ENCODE measurements at places on chromosomes 5 and 9. TPM values are rescaled to one million over a fixed set of nuclear protein-coding genes. Genes with fewer than 3 reads are reported as not detected.

DNA sequence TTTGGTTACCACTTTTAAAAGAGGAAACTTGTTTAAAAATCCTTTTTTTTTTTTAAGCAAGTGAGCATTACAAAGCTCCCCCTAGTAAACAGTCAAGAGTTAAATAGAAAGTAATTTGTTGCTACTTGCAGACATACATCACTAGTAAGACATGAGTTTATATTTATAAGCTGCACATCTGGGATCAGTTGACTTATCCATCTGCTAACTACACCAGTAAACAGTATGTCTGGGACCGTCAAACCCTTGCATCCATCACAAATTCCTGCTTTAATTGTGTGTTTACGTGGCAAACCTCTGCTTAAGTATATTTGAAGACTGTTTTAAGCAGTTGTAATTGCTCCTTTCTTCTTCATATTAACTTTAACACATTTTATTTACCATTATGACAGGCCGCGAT is 146.8 kb downstream of the EBF1 start:
- no peak for DNase-seq

The CD180 gene
- total RNA-seq: 2.0 TPM

DNA sequence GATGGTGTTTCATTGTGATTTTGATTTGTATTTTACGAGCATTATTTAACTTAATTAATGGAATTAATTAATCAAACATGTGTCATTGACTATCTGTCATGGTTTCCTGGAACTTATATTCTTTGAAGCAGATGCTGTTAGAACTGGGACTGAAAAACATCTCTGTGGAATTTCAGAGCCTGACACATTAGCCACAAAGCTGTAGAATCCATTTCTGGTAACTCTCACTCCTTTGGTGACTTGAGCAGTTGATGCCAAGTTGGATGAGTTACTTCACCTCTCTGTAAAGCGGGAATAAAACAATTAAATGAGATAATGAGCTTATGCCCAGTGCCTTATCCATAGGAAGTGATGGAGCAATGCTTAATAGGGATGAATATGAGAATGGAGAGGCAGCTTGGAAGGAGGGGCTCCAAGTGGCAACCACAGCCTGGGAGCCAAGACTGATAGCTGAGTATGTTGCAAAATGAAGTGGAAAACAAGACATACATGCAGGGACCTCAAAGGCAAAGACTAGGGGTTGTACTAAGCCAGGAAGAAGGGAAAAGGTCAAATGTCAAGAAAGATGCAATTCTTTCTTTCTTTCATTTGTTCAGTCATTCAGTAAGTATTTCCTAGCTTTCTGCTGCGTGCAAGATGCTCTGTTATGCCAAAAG is 23.1 kb upstream of the ADRA1B start:
- no peak for DNase-seq

The SCAI gene
- 7.7 TPM for total RNA-seq

DNA sequence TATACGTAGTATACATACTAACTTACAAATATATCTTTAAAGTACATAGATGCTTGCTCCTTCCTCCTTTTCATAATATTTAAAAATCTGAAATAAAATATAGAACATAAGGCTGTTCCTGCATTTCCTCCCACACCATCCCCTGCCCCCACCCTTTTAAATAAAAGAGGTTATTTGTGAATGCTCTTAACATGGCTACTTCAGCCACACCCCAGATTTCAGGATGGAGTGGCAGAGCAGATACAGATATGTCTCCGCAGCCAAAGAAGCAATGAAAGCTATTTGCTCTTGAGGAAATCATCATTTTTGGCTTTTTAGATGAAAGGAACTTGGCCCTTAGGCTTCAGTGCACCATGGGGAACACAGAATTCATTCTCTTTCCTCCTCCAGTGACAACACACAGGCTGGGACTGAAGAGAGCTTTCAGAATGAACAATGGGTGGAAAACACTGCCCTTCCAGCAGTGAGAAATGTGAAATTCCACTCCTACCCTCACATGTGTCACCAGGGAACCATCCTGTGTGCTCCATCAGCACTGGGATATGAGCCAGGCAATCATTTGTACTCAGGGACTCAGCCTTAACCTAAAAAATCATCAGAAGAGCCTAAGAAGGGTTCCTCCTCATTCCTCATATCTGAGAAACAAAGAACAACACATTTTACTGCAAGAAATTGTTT is 134.3 kb downstream of the PPP2R2B start:
- no peak for DNase-seq

GRCh38 chr5:5490774-5491347 is 68.4 kb downstream of the ICE1 start:
- DNase-seq: no peak

The RNF14 gene
- 72.0 TPM for total RNA-seq

The FST gene
- total RNA-seq: 1.3 TPM

The CCNO gene
- 1.4 TPM for total RNA-seq

The EMB gene
- total RNA-seq: 6.1 TPM

DNA sequence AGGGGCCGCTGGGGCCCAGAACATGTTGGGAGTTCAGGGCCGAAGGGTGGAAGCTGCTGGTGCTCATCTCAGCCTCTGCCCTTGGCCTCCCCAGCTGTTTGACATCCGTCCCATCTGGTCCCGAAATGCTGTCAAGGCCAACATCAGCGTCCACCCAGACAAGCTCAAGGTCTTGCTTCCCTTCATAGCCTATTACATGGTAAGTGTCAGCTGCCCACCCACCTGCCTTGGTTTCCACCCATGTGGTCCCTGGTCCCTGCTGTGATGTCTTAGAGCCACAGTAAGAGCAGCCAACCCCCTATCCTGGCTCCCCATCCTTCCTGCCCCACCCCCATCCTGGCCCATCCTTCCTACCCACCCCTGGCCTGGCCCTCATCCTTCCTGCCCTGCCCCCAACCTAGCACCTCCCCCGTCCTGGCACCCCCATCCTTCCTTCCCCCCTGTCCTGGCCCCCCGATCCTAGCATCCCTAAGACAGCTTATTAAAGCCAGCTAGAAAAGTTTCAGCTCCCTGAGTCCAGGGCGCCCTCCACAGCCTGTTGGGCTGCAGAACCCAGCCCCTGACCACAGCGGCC is 9.7 kb upstream of the CEL start:
- DNase-seq: no peak

The GMCL2 gene
- not detected for total RNA-seq

GRCh38 chr9:37408933-37409710 is 13.4 kb upstream of the GRHPR start:
- DNase-seq: peak; percentile 47

GRCh38 chr5:72608926-72609325 is 101.7 kb upstream of the ZNF366 start:
- DNase-seq: no peak

DNA sequence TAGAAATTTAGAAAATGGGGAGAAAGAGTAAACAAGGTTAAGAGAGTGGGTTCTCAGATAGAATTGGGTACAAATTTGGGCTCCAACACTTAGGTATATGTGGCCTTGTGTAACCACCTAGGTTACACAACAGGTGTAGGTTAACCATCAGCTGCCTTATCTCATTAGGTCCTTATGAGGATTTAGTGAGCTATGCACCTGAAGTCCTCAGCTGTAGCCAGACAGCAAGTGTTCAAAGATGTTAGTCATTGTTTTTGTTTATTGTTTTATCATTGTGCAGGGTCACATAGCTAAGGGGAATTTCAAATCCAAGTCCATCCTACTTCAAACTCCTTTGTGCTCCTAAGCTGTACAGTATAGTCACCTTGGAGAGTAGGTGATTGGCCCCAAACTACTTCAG is 970 bp upstream of the TRIM32 start:
- no peak for DNase-seq

The QSOX2 gene
- total RNA-seq: 6.1 TPM

Measured in left colon (tissue), 2 donors.